ENCODE measurements at places on chromosomes 1 and 21.

- DNase-seq, result no peak
Observed at GRCh38 chr1:81317191-81317590, 483.5 kb upstream of the ADGRL2 start.

DNA sequence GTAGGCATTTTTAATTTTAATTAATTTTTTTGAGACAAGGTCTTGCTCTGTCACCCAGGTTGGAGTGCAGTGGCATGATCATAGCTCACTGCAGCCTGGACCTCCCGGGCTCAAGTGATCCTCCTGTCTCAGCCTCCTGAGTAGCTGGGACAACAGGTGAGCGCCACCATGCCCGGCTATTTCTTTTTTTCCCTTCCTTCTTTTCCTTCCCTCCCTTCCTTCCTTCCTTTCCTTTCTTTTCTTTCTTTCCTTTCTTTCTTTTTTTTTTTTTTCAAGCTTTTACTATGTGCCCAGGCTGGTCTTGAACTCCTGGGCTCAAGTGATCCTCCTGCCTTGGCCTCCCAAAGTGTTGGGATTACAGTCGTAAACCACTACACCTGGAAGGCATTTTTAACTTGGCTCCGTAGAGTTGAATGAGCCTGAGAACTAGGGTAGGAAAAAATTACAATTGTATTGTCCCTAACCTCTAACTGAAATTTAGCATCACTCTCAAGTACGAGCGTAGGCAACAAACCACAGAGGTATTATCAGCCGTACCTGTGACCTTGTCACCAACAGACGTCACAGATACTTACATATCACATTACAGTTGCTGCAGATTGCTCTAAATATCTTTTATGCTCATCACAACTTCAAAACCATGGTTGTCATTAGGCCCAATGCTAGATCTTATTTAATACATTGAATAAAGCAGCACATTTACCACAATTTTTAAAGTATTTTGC lies 8.0 kb downstream of the RUNX3 start:
- no peak for DNase-seq

DNA sequence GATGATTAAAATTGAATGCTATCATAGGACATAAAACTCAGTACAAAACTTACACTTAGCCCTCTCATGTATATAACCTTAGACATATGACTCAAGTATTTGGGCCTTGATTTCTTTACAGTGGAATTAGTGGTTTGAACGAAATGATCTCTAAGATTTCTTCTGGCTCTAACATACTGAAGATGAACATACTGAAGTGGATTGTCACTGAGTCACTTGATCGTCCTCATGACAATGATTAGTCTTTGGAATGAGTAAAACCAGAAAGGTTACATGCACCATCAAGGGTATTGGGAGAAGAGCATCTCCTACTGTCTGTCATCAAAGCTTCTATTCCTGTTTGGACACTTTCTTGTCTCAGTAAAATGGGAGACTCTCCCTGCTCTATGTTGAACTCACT lies 17.4 kb downstream of the FMN2 start:
- no peak for DNase-seq

DNA sequence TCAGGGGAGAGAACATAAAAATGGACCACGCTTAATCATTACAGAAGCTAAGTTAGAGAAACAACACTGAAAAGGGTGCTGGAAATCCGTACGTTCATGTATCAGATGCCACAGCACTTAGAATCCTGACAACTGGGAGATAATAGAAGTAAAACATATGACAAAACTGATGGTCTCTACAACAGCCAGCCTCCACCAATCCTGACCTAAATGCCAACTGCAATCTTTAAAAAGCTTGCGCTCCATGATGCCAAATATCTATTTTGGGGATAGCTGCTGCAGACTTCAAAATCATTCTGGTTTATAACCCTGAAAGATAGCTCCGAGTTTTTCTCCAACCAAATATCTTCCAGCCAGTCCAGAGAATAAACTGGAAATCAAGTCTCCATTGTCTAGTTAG lies 178.3 kb downstream of the RERE start:
- no peak for DNase-seq

DNA sequence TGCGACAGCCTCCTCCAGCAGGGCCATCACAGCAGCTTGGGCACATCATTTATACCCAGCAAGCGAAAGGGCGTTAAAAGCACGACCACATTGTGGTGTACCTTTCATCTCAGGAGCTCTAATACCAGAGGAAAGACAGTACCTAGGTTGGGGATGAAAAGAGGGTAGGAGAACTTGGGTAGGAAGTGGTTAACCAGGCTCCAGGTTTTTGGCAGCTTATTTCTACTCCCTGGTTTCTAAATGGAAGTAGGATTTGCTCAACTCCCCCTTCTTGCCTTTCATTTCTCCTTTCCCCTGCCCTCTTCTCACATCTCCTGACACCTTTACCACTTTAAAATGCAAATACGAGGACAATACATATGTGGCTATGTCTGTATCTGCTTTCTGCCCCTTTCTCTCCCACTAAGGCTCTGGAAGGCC lies 30.2 kb downstream of the FAM177B start:
- DNase-seq, result no peak

DNA sequence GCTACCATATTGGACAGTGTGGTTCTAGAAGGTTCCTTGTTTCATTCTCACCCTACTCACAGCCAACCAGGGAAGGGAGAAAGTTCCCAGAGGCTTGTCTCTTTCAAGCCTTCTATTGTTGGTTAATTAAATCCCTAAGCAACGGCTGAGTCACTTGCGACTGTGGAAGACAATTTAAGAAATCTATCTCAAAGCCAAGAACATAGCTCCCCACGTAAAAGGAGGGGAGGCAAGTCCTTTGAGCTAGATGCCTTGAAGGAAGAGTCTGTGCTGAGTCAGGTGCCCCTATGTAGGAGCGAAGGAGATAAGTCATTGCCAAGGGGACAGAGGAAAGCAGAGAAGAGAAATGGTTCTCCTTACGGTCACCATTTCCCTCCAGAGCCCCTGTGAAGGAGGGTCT lies 79.4 kb upstream of the PPP2R5A start:
- DNase-seq, result no peak

DNA sequence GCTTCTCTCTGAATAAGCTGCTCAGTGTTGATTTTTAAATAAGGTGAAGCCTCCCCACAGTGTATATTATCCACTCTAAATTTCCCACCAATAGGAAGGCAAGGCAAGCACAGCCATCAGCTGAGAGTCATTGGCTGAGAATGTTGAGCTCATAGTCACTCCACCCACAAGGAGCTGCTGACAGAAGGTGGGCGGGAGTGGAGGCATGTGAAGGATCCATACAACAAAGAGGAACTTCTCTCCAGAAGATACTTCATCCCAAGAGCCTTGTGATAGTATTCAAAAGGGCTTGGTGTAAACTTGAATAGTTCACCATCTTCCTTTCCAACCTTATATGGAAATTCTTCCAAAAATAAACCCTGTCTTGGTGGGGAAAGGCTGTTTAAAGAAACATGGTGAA lies 42.8 kb downstream of the SAMD13 start:
- no peak for DNase-seq

Data from activated T-cell treated with anti-CD3 and anti-CD28 coated beads for 24 hours (primary cell).